ENCODE measurements at places on chromosomes 5 and 9.

GRCh38 chr5:54296386-54296785, 14.0 kb downstream of the ARL15 start:
- no peak for DNase-seq

GRCh38 chr5:142941245-142941644, 171.1 kb downstream of the ARHGAP26 start:
- no peak for DNase-seq

GRCh38 chr9:7316166-7316795, 483.3 kb downstream of the DMAC1 start:
- no peak for DNase-seq

DNA sequence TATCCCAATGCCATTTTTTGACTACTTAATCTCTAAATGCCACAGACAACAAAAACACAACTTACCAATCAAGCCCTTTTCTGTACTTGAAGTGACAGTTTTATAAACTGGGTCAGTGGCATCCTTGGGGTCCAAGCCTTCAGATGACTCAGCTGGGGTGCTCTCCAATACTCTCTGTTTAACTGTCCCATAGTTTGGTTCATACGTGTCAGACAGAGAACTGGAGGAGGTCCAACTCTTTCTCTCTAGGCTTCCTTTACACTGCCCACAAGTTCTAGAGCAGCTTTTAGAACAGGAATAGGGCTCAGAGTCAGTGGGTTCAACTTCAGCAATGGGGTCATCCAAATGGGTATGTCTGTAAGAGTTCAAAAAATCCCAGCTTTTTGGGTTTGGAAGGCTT, 166.9 kb downstream of the CDC42SE2 start:
- DNase-seq: no peak

GRCh38 chr5:10262995-10263394, 12.9 kb downstream of the CCT5 start:
- DNase-seq: no peak

GRCh38 chr9:98342098-98342819, 86.8 kb upstream of the TBC1D2 start:
- no peak for DNase-seq

DNA sequence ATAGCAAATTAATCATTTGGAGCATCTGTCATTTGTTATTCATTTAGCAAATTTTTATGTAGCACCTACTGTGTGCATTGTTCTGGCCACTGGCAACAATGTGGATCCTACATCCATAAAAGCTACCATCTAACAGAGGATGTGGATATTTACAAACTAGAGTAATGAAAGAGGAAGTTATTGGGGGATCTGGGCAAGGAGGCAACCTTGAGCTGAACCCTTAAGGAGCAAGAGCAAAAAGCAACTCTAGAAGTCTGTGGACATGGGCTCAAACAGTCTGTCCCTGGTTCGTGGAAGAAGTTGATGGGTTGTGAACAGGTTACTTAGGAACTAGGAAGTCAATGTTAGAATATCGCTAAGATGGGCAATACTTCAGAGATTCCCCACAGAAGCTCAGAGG, 259.9 kb downstream of the SYK start:
- DNase-seq: peak; percentile 42

DNA sequence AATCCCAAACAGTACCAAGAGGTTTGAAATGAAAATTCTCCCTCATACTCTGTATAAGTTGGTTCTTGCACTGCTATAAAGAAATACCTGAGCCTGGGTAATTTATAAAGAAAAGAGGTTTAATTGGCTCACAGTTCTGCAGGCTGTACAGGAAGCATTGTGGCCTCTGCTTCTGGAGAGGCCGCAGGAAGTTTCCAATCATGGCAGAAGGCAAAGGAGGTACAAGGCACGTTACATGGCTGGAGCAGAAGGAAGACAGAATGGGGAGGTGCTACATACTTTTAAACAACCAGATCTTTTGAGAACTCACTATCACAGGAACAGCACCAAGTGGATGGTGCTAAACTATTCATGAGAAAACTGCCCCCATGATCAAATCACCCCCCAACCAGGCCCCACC, 25.6 kb upstream of the ERBIN start:
- DNase-seq: no peak

- DNase-seq: no peak
Measured at GRCh38 chr5:10031817-10032216, 217.9 kb downstream of the ATPSCKMT start.

DNA sequence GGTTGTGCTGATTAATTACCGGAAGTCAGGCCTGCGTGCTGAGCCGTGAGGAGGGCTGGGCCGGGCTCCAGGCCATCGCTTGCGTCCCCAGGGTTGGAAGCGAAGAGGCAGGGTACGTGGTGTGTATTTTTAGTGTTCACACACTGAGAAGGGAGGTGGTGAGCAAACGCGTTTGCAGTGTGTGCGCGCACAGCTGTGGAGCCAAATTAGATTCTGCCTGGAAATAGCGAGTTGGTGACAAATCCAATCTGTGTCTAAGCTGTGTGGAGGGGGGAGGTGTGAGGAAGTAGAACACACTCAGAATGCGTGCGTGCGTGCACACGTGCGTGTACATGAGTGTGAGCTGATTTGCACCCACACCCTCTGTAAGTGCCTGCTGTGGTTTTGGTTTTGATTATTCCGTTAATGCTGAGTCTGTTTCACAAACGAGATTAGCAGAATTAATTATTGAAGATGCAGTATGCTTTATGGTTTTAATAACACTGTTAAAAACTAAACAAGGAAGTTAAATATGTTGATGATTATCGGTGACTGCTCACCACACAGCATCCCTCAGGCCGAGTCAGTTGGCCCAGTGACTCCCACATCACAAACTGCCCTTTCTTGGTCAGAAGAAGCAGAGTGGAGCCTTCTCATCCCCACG, 111.8 kb upstream of the FCN2 start:
- DNase-seq: peak; percentile 85

- DNase-seq: no peak
Measured at GRCh38 chr9:37246826-37247225, 126.5 kb downstream of the ZCCHC7 start.

GRCh38 chr5:177494346-177495195, 2.8 kb downstream of the PDLIM7 start:
- no peak for DNase-seq

DNA sequence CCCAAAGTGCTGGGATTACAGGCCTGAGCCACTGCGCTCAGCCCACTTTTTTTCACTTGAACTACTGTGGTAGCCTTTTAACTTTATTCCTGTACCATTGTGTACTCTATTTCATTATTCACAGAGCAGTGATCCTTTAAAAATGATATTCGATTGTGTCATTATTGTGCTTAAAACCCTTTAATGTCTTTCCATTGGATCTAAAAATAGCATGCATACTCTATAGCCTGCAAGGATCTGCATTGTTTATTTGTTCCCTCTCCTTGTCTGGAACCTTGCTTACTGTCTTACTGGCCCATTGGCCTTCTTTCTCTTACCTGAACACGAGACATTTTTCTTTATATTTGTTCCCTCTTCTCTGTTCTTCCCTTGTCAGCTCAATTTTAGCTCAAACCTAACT, 15.7 kb downstream of the GPBP1 start:
- DNase-seq: no peak
